ENCODE measurements at places on chromosomes 2 and 18. TPM values are rescaled to one million over a fixed set of nuclear protein-coding genes. Genes with fewer than 3 reads are reported as not detected.
A peak's percentile ranks its signal among the peaks of the same experiment; 100 is the strongest.

Gene MFF
- 73.3 TPM for total RNA-seq

Gene KHK
- total RNA-seq = 14.7 TPM

Gene TMEM163
- 0.41 TPM for total RNA-seq

Gene HRH4
- 0.28 TPM for total RNA-seq

Gene CIB4
- total RNA-seq = not detected

Gene ING5
- total RNA-seq = 24.6 TPM

Gene AGXT
- 4.1 TPM for total RNA-seq

Gene IL1F10
- not detected for total RNA-seq

Gene ABCG5
- not detected for total RNA-seq

Gene UPP2
- not detected for total RNA-seq

DNA sequence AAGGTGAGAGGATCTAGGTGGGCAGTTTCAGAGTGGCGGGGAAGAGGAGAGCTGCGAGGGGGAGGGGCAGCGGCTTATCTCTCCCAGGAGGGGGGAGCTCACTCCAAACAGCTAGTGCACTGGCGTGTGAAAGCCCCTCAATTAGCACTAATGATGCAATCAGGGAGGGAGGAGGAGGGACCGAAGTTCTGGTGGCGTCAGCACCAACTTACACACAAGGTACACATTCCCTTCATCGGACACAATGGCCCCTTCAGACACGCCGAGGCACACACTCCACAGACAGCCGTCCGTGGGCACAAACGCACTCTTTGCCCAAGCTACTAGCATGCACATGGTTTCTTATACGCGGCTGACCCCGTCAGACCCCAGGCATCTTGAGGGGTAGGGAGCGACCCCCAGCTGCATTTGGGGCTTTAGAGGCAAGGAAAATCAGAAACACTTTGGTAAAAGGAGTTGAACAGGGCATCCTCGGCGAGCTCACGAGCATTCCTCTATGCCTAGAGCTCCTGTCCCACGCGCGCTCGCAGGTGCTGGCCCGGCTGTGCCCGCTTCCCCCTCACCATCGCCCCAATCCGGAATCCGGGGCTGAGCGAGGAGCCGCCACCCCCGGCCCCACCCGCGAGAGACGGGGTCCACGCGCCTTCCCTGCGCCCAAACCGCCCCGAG is 868 bp upstream of the PKDCC start:
- DNase-seq = no peak

- DNase-seq = peak; percentile 80
These were observed 830 bp downstream of the CYB5A start for GRCh38 chr18:74290794-74291471.

GRCh38 chr2:172101821-172102390 is 794 bp downstream of the DLX2 start:
- peak; percentile 50 for DNase-seq

DNA sequence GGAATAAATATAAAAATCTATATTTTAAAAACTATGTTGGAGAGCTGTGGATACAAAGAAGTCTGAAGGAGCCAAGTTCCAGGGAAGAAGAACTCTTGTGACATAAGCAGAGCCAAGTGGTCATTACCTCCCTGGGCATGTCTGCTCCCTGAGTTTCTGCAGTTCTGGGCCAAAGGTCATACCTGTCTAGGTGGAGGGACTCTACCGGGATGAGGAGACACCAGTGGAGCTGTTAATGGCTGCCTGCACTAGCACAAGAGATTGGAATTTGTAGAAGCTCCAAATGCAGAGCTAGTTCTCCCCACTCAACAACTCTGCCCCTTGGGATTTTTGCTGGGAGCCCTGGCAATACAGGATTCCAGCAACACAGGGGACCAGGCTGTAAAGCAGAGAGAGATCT is 89.8 kb downstream of the ARHGAP28 start:
- DNase-seq = no peak

DNA sequence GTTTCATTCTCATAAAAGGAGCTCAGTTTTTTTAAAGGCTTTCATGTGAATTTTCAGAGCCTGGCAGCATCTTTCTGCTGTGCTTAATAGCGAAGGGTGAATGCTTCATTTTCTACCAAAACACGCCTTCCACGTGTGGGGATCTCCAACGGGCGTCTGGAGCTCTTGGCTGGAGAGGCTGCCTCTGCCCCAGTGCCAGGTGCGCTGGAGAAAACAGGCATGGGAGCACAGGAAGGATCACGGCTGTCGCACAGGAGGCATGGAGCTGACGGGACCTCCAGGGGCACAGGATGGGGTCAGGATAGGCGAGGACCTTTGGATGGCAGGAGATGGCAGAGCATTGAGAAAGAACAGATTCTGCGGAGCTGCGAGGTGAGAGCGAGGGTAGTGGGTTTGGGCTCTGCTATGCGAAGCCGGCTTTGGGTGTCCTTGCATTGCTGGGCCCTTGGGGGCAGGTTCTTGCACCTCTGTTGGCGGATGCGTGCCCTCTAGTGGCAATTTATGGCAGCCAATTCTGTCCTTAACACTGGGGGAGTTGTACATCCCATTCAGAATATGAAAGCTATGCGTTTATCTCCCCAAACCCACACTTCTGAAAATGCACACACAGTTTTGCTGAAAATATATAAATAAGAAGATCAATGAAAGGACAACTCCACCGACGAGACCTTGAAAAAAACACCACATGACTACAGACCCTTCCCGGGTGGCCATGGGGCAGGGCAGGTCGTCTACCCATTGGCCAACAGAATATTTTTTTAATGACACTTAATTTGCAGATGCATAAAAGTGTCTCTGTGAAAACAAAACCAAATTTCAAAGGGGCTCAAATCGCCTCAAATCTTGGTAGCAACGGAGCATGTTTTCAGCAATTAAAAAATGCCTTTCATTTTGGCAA is 90.4 kb upstream of the SLC35G4 start:
- DNase-seq = no peak

DNA sequence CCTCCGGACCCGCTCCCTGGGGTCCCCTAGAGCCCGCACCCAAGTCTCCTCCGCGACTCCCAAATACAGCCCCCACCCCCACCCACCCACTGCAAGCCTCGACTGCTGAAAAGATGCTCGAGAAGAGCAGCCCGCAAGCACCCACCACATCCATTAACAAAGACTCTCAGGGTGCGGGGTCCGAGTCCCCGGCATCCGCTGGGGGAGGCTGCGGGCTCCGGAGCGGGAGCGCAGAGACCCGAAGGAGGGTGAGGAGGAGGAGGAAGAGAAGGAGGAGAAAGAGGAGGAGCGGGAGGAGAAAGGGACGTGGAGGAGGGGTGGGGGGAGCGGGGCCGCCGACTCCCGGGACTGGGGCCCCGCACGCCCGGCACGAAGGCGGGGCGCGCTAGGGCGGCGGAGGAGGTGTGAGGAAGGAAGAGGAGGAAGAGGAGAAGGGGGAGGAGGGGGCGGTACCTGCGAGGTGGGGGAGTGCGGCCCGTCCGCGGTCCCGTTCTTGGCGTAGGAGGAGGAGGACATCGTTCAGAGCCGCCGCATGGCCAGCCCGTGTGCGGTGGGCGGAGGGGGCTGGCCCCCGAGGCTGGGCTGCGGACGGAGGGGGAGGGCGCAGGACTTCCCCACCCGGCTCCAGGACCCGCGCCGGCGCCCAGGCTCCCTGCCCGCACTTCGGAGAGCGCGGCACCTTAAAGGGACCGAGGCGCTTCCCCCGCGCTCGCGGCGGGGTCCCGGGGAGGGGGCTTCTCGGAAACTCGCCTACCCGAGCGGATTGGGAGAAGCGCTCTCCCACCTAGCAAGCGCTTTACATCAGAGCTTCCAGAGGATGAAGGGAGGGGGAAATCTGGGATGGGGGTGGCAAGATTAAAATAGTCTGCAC is at the start of gene CACNB4:
Gene CACNB4, minus strand, starts transcription at position 549 of the 871 bp plus-strand sequence.
- DNase-seq = peak; percentile 30

DNA sequence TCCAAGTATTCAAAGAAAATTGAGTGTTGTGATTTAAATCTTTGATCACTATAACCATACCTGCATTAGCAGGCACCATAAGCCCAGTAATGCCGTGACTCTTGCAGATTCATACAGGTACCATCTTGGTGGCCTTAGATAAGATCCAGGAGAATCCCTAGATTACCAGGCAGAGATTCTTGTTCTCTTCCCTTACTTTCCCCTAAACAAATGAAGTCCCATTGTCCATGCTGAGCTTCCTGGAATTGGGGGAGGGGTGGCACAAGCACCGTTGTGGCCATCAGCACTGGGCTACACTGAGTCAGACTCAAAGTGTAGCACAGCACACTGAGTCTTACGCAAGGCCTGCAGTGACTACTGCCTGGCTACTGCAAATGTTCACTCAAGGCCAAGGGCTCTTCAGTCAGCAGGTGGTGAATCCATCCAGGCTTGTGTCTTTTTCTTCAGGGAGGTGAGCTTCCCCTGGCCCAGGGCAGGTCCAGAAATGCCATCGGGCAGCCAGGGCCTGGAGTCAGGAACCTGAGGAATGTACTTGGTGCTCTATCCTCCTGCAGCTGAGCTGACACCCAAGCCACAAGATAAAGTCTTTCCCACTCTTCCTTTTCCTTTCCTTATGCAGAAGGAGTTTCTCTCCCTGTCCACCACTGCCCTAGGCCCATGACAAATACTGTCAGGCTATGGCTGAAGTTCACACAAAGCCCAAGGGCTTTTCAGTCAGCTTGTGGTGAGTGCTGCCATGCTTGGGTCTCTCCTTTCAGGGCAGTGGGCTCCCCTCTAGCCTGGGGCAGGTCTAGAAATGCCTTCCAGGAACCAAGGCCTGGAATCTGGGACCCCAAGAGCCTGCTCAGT is 52.6 kb downstream of the CD28 start:
- DNase-seq = no peak

DNA sequence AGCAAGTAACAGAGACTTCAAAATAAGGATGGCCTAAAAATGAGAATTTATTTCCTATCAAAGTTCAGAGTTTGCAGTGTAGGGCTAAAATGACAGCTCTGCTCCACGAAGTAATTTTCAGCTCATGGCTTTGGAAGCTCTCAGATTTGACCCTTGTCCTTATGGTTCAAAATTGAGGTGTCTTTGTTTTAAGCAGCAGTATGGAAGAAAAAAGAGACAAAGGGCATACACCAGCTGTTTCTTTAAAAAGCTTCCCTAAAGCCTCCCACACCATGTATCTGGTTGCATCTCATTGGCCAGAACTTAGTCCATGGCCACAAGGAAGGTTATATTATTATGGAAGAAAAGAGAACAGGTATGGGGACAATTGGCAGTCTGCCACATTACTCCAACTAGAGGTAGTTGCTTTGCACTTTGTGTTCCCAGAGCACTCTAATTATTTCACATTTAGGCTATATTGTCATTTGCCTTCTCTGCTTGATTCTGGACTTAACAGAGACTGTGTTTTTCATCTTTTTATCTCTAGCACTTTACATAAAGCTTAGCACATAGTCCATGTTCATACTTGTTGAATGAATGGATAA is 180.4 kb downstream of the MCFD2 start:
- peak; percentile 9 for DNase-seq

GRCh38 chr2:55031505-55031904 is 18.7 kb downstream of the RTN4 start:
- no peak for DNase-seq

- no peak for DNase-seq
These were observed 6.5 kb upstream of the NAPG start for GRCh38 chr18:10519366-10519765.

DNA sequence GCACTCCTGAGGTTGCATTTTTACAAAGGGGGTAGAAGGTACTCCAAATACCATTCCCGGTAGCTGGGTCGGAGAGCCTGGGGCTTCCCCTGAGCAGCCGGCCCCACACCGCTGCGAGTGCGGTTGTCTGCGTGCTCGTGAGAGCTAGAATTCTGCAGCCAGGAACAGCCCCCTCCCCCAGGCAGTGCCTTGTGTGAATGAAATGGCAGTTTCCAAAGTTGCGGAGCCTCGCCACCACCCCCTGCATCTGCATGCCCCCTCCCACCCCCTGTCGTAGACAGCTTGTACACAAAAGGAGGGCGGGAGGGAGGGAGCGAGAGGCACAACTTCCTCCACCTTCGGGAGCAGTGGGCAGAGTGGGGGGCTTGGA is 1.1 kb downstream of the MYCN start:
- no peak for DNase-seq

DNA sequence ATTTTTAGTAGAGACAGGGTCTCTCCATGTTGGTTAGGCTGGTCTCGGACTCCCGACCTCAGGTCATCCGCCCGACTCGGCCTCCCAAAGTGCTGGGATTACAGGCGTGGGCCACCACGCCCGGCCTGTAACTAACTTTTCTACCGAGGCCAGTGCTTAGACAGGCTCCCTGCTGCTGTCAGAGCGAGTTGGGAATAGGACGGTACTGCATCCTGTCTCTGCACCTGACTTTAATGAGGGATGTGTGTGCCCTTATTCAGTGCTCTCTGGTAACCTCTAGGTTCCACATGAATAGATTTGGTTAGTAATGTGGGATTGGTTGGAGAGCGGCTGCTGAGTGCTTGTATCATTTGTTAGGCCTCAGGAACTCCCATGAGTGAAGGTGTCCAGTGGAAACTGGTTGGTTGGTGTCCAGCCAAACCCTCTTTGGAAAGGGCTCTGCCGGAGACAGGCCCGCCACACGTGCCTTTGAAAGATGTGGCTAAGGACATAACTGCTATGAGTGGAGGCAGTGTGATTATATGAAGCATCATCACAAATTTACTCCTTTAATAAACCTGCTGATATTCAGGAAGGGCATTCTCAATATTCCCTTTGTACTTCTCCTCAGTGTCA is 36.6 kb downstream of the MYOM1 start:
- no peak for DNase-seq

- no peak for DNase-seq
These were observed 1.2 kb downstream of the SLC35F5 start for GRCh38 chr2:113755035-113755834.

GRCh38 chr2:129239141-129239540 is 740.3 kb upstream of the RAB6C start:
- DNase-seq = no peak

- DNase-seq = no peak
These were observed 133.0 kb downstream of the PRPF40A start for GRCh38 chr2:152584301-152584700.

- no peak for DNase-seq
These were observed 10.3 kb downstream of the ZC3H15 start for GRCh38 chr2:186496401-186496800.

GRCh38 chr18:46167971-46168370 is 63.8 kb downstream of the HAUS1 start:
- peak; percentile 70 for DNase-seq

GRCh38 chr2:23904692-23905091 is 22.2 kb downstream of the ATAD2B start:
- no peak for DNase-seq

GRCh38 chr2:38509314-38509946 is 93.3 kb downstream of the HNRNPLL start:
- no peak for DNase-seq

GRCh38 chr18:75407468-75408437 is 19.8 kb downstream of the SMIM21 start:
- DNase-seq = no peak

- DNase-seq = no peak
These were observed 3.0 kb downstream of the VWA3B start for GRCh38 chr2:98089941-98090340.

- DNase-seq = peak; percentile 95
These were observed at the start of gene PSMD14 for GRCh38 chr2:161308178-161308955. Gene PSMD14, plus strand, starts transcription at chr2:161308425. Its CDS starts 10,401 bp downstream, at chr2:161318826.
